Stimulated activated CD4-positive, alpha-beta T cell treated with anti-CD3 and anti-CD28 coated beads, Interleukin-1b, Interleukin-23, amount 100 ng/mL, for 4 hours (primary cell): ENCODE measurements at places on chromosomes 12 and 14.

- no peak for DNase-seq
These were observed at the start of gene ESR2 for GRCh38 chr14:64293976-64294671. Gene ESR2, minus strand, starts transcription at chr14:64294371. Its CDS starts 11,386 bp downstream, at chr14:64282985.

- DNase-seq: no peak
These were observed 122.0 kb upstream of the DHRS4 start for GRCh38 chr14:23831596-23831995.

- no peak for DNase-seq
These were observed 658.7 kb downstream of the SOX5 start for GRCh38 chr12:23290627-23291330.

DNA sequence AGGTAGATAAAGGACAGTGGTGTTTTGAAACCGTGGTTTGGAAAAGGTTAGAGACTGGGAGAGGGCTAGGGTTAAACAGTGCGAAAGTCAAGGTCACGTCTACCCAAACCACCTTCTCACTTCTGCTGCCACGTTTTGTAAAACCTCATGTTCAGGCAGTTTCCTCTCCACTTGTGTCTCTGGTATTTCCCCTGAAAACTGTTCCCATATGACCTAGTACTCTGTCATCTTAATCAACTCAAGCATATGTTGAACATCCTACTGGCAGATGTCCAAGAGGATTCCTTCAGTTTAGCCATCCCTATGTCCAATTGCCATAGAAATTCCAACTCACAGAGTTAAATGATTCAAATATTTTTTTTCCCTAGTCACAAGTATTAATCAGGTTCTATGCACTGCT, 17.4 kb downstream of the CLEC4C start:
- no peak for DNase-seq

GRCh38 chr12:94033101-94033500, 115.3 kb upstream of the PLXNC1 start:
- no peak for DNase-seq

GRCh38 chr12:93089805-93090569, 160.9 kb upstream of the EEA1 start:
- DNase-seq: no peak

DNA sequence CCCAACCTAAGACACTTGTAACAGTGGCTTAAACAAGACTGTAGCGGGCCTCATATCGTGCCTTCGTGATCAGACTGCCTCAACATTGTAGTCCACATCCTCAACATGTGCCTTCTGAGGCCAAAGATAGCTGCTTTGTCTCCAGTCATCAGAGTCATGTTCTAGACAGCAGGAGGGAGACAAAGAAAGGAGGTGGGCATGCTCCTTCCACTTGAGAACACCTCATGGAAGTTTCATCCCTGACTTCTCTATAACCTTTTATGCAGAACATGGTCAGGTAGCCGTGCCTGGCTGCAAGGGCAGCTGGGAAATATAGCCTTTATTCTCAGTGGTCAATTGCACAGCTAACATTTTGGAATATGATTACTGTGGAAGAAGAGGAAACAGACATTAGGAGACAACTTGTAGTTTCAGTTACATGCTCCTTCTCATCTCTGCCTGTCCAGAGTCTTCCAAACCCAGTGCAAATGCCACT, 25.3 kb upstream of the DHRS2 start:
- no peak for DNase-seq

- no peak for DNase-seq
These were observed 786.9 kb downstream of the AACS start for GRCh38 chr12:125852116-125852515.

DNA sequence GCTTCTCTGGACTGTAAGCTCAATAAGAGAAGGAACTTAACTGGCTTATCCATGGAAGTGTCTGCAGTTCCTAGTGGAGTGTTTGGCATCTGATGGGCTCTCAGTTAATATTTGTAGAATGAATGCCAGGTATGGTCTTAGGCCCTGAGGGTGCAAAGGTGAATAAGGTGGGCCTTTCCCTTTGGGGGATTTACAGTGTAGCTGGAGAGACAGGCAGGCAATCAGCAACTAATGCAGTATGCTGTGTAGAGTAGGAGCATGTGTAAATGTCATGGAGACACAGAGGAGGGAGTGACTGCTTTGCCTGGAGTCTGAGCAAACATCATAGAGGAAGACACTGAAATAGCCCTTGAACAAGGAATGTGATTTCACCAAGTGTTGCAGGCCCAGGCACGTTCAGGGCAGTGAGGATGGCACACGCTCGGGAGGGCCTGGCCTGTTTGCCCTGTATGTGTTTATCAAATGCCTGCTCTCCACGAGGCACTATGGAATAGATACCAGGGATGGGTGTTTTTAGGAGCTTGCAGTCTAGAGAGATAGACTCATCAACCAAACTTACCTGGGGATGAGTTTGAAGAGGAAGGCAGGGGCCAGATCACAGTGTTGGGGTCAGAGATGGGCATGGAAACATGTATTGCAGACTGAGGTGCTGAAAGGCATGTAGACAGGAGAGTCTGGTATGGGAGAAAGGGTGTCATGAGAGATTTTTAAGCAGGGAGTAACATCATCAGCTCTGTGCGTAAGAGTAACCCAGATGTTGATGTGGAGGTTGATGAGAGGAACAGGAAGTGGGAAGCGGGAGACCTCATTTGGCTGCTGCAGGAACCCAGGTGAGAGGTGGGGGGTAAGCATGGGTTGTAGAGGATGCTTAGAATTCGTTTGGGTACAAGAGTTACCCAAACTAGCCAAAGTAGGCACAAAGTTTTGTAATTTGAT, 54.1 kb downstream of the PLXNC1 start:
- DNase-seq: no peak

- no peak for DNase-seq
These were observed 3.0 kb downstream of the SETD1B start for GRCh38 chr12:121806546-121807423.

- DNase-seq: peak; percentile 89
These were observed at the start of gene NEMP1 for GRCh38 chr12:57078519-57079404. Gene NEMP1, minus strand, starts transcription at chr12:57078791. Its CDS starts 46 bp downstream, at chr12:57078745.

DNA sequence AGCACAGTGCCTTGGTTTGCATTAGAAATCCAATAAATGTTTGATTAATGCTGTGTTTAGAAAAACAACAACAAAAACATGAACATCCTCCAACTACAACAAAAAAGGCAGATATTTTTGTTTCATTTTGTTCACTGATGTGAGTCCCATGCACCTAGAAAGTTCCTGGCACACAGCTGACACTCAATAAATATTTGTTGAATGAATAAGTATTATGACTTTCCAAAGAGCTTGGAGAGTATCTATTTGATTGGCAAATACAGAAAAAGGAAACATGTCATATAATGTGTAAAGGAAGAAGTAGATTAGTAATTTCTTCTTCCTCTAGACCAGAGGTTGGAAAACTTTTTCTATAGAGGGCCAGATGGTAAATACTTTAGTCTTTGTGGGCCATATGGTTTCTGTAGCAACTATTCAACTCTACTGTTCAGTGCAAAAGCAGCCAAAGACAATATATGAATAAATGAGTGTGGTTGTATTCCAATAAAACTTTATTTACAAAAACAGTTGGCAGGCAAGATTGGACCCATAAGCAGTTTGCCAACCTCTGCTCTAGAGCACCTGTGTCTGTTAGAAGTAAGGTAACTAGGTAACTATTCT, 312.3 kb upstream of the DIO2 start:
- no peak for DNase-seq

- no peak for DNase-seq
These were observed 341.4 kb downstream of the ADAMTS20 start for GRCh38 chr12:43210485-43211192.

GRCh38 chr12:9372202-9372601, 164.0 kb upstream of the PZP start:
- DNase-seq: no peak

DNA sequence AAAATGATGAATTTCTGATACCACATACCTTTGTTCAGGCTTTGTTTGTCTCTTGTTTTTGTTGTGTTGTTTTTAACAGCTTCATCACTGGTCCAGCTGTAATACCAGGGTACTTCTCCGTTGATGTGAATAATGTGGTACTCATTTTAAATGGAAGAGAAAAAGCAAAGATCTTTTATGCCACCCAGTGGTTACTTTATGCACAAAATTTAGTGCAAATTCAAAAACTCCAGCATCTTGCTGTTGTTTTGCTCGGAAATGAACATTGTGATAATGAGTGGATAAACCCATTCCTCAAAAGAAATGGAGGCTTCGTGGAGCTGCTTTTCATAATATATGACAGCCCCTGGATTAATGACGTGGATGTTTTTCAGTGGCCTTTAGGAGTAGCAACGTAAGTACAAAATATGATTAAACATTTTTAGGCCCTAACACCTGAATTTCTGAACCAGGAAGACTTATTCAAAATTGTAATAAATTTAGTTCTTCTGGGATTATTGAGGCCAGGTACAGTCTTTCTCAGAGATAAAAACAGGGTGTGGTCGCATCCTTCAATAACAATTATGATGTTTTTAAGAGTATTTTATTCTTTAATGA, 22.4 kb downstream of the RXYLT1 start:
- DNase-seq: no peak

DNA sequence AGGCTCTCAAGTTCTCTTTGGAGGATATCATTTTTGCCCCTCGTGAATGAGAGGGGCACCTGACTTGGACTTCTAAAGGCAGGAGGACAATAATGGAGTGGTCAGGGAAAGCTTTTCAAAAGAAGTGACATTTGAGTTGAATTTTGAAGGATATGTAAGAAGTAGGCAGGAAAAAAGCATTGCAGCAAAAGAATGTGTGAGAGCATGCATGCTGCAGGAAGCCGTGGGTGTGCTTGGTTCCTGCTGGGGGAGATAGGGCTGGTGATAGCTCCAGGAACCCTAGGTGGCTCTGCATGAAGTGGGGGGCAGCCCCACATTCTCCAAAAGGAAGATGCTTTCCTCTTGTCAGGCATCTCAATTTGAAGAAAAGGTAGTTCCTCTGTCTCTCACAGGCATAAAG, 23.1 kb downstream of the ACVR1B start:
- no peak for DNase-seq

DNA sequence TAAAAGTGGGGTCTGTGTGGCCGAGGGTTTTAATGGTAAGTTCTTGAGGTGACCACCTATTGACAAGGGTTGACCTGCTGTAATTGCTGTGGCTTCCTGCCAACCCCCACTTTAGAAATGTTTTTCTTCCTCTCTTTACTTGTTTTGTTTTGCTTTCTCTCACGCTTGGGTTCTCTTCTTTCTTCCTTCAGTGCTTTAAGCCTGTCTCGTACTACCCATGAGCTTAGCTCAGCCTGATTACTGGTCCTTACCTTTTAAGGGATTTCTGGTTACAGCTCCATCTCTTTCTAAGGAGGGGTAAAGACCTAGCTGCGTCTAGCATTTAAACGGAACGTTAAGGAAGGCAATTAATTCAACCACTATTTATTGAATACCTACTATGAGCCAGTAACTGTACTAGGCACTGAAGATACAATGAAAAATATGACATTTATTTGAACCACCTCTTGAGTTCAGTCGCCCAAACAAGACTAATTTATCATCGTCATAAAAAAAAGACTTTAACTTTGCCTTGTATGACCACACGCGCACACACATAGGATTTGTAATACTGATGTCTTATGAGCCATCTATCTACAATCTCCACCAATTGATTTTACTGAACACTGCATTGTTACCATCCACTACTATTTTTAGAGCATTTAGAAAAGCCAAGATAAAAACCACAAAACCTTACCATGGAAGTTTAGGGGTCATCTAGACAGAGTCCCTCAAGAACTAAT, 888 bp upstream of the PPP1R12A start:
- no peak for DNase-seq

- DNase-seq: no peak
These were observed 207.2 kb upstream of the TMPO start for GRCh38 chr12:98308141-98308540.

GRCh38 chr12:92233346-92234015, 87.8 kb upstream of the BTG1 start:
- DNase-seq: no peak

- peak; percentile 3 for DNase-seq
These were observed 145.6 kb upstream of the NCOR2 start for GRCh38 chr12:124713041-124713435.

DNA sequence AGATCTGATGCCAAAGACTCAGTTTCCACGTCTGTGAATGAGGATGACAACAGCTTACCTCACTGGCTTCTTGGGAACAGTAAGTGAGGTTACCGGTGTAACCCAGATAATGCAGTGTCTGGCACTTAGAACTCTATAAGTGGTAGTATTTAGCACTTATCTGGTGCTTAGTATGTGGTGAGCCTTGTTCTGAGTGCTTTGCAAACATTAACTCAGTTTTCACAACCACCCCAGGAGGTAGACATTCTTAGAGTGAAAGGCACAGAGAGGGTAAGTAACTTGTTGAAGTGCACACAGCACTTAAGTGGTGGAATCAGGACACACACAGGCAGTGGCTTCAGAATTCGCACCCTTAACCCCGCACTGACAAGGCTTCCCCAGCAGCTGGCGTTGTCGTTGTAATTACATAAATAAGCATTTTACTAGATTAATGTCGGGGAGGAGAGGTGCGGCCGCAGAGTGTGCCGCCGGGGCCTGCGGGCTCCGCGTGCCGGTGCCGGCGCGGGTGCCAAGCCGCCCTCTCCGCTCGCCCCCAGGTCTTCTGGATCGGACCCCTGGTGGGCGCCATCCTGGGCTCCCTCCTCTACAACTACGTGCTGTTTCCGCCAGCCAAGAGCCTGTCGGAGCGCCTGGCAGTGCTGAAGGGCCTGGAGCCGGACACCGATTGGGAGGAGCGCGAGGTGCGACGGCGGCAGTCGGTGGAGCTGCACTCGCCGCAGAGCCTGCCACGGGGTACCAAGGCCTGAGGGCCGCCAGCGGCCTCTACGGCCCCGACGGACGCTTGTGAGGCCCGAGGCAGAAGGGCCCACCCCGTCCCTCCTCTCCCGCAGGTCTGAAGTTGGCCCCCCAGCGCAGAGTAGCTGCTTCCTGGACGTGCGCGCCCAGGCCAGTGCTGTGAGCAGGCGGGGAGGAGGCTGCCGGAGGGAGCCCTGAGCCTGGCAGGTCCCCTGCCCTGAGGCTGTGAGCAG, 4.6 kb downstream of the AQP2 start:
- no peak for DNase-seq

- no peak for DNase-seq
These were observed 19.6 kb upstream of the TMEM106C start for GRCh38 chr12:47943623-47944340.

- no peak for DNase-seq
These were observed 20.2 kb upstream of the KRT8 start for GRCh38 chr12:52924764-52925716.
